Activated naive CD4-positive, alpha-beta T cell (primary cell): ENCODE measurements at places on chromosomes 11 and 22.

- DNase-seq, result no peak
Observed at GRCh38 chr11:120715239-120715638, 203.7 kb downstream of the GRIK4 start.

GRCh38 chr11:7651140-7651551 is 22.2 kb downstream of the CYB5R2 start:
- DNase-seq, result no peak

DNA sequence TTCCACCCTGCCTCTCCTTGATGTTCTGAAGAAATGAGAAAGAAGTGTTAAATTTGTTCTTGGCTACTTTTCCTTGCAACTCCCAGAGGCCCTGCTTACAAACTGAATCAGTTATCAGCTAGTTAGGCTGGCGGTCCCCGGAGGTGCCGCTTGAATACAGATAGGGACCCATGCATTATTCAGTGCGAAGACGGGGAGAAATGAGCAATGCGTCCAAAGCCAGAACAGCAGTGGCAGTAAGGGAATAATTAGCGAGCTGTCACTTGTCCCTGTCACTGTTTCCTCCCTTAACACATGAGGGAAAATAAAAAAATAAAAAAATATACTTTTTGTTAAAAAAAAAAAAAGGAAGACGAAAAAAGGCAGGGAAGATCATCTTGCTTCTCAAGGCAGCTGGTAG is 528.1 kb downstream of the MN1 start:
- no peak for DNase-seq

DNA sequence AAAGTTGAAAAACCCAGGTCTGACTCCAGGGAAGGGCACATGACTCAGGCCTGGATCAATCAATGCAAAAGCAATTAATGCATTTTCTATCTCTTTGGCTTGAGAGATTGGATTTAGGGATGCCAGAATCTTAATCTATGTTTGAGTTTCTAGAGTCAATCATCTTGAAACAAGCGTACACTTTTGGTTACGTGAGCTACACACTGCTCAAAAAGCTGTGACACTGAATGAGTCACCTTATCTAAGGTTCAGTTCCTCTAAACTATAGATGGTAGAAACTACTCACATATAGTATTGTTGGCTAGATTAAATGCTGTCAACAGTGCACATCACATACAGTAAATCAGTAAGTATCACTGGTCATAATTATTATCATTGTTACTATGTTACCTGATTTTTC is 24.2 kb downstream of the MRE11 start:
- DNase-seq, result no peak

DNA sequence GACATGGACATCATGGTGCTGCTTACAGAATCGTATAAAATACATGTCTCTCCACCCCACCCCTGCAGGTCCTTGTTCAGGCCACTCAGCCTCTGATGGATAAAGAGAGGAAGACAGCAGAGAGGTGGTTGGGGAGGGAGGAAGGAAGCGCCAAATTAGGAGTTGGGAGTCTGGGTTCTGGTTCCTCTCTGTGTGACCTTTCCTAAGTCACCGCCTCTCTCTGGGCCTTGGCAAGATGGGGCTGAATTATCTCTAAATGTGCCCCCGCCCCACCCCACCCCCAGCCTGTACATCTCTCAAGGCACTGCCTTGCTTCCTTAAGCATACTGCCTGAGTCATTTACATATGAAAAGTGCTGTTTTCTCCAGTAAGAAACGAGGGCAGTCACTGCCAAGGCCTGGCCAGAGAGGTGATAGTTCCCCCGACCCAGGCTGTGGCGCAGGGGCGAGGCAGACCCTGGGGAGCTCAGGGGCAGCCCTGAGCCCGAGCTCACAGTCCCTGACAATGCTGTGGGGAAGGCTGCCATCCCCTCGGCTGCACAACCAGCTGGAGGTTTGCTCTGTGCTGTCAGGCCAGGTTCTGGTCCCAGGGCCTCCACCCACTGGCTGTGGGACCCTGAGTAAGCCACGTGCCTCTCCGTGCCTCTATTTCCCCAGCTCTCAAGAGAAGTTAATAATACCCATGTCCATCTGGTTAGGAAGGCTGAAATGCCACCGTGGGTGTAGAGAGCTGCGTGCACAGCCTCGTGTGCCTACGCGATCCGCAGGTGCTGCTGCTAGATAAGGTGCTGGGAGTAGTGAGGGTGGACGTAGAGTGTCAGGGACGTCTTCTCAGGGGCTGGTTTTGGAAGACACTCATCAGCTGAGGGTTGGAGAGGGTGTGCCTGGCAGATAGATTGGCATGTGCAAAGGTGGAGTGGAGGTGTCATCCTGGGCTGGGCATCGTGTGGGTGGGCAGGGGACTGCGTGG is 55.3 kb downstream of the CACNA1I start:
- no peak for DNase-seq

GRCh38 chr11:15890031-15890713 is 466.2 kb downstream of the SOX6 start:
- DNase-seq, result no peak

- DNase-seq, result no peak
Observed at GRCh38 chr11:128929991-128930390, 12.7 kb downstream of the TP53AIP1 start.

- DNase-seq, result no peak
Observed at GRCh38 chr22:36528341-36528740, 625 bp downstream of the EIF3D start.

DNA sequence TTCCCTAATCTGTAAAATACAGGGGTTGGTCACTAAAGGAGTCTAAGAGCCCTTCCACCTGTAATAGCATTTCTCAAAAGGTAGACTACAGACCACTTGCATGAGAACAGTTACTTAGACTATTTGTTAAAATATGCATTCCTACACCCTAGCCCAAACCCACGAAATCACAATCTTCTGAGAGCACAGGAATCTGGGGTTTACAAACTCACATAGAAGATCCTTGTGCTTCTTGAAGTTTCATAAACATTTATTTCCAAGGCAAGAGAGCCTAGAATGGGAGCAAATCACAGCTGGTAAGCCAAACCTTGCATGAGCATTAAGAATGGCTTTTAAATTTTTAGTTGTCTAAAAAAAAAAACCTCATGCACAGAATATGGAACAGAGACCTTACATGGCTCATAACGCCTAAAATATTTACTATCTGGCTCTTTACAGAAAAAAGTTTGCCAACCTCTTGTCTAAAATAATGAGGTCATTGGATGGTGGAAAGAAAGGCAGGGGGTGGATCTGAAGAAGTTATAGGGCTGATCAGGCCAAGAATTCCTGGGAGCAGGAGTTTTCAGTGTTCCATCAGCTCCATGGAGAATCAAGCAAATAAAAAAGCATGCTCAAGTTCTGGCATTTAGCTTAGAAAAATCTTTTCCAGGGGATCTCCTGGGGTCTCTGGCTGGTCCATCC is 133.4 kb downstream of the CCDC34 start:
- DNase-seq, result no peak

- DNase-seq, result no peak
Observed at GRCh38 chr11:90737444-90738050, 514.7 kb upstream of the CHORDC1 start.
